Sigmoid colon (tissue), 7 donors: ENCODE measurements at places on chromosomes 5 and 9. TPM values are rescaled to one million over a fixed set of nuclear protein-coding genes. Genes with fewer than 3 reads are reported as not detected.
A peak's percentile ranks its signal among the peaks of the same experiment; 100 is the strongest.

DNA sequence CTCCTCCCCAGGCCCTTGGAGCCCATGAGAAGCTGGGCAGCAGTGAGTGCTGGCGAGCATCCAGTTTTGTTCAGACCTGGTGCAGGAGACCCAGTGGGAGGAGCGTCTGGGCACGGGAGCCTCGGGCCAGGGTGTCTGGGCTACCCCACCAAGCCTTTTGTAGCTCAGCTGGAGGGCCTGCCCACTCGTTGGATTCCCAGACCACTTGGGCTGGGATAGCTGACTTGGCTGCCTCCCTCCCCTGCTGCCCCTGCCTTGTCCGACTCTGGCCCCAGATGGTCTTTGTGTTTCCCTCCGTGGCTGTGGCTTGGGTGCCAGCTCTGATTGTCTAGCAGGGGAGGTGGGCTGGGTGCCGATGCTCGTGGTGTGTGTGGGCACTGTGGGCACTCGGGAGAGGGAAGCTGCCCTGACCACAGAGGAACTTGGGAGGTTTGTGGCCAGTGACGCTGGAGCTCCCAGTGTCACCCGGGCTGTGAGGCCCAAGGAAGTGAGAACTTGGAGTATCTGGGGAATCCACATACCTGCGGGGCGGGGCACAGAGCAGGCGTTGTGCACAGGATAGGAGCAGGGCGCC is 47.3 kb downstream of the WNK2 start:
- no peak for DNase-seq

DNA sequence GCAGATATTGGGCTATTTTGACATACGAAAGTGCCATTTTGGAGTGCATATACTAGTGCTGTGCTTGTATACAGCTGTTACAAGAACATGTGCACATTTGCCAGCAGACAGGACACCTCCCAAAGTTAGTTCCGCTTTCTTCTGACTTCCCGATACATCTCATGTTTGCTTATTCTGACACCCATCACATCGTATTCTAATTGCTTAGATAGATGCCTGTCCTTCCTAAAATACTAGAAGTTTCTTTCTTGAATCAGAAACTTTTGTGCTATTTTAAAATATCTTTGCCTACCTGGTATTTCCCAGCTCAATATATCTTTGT is 177.8 kb downstream of the TTLL11 start:
- no peak for DNase-seq

DNA sequence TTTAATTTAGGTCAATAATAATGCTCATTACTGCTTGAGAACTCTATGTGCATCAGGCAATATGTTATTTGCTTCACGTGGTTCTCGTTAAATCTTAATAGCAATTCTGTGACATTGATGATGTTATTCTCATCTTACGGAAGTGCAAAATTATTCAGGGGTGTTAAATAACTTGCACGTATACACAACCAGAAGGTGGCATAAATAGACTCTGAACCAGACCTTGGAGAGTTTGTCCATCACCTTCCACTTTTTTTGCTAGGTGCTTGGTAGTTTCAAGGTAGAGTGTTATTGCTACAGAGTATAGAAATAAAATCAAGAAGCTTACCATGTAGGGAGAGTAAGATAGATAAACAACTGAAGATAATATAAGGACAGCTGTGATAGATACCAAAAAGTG is 23.6 kb upstream of the TNFAIP8 start:
- no peak for DNase-seq

- peak; percentile 32 for DNase-seq
Observed at GRCh38 chr9:135034106-135034505, 53.4 kb upstream of the OLFM1 start.

DNA sequence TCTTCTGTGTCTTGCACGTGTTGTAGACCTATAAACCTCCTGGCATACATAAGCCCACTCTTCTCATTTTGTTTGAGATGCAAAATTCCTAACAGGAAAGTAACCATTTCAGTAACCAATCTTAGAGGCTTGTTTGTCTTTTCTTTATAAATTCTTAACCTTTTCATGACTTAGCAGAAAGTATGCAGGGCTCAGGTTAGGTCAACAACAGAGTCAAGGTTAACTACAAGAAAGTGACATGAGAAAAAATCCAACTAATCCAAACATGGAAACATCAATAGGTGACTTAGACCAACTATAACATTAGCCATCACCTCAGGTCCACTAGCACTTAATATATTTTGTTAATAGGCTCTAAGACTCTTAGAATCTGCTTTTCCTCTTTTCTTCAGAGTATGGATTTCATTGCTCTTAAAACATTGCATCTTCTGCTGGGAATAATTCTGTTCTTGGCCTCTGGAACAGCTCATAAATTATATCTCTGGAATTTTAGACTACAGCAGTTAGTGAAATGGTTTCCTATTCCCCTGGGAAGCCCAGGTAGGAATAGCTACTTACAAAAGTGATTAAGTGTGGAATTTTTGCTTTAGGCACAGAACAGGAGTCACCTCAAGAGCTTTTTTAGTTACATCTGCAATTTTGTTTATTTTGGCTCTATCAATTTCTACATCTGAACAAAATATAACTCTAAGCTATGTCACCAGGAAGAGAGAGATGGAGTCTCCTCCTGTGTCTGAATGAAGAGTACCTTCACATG is 155.3 kb upstream of the ANKRD55 start:
- DNase-seq: no peak

DNA sequence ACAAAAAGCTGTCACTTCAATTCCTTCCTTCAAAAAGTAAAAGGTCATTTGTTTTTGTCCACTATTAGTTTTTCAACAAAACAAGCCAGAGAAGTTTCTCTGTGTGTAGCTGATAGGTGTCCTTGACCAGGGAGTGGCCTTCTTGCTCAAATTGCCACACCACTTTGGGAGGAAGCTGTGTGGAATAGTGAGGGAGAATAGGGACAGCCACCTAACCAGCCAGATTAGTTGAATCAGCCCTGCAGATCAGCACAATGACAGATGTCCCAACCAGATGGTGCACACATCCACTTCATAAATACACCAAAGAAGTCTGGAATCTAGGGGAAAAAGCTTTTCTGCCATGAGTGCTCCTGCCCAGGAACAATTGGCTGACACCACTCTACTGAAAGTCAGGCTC is 37.2 kb downstream of the NREP start:
- DNase-seq: no peak

DNA sequence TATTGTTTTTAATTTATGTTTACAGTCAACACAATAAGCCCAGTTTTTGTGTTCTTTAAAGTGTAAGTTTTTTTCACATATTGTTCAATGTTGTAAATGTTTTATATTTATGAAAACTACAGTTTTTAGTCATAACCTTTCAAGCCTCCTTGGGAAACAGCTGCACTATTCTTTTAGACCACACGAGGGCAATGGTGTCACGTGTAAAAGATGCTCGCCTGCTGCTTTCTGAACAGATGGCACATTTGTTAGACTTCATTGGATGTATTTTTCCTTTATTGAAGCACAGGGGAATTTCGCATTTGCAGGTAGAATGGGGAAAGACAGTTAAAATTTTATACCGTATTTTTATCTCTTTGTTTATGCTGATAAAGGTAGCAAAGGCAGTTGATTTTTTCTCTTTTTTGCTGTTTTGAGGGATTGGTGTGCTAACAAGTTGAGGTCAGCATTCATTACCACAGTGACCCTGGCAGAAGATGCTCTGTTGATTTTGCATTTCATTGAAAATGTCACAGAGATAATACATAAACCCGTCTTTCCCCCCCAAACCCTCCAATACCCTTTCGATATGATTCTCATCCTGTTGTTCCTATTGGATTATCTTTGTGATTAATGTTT is 59.0 kb downstream of the MAT2B start:
- DNase-seq: no peak

Gene SLC22A5
- 9.9 TPM for total RNA-seq

DNA sequence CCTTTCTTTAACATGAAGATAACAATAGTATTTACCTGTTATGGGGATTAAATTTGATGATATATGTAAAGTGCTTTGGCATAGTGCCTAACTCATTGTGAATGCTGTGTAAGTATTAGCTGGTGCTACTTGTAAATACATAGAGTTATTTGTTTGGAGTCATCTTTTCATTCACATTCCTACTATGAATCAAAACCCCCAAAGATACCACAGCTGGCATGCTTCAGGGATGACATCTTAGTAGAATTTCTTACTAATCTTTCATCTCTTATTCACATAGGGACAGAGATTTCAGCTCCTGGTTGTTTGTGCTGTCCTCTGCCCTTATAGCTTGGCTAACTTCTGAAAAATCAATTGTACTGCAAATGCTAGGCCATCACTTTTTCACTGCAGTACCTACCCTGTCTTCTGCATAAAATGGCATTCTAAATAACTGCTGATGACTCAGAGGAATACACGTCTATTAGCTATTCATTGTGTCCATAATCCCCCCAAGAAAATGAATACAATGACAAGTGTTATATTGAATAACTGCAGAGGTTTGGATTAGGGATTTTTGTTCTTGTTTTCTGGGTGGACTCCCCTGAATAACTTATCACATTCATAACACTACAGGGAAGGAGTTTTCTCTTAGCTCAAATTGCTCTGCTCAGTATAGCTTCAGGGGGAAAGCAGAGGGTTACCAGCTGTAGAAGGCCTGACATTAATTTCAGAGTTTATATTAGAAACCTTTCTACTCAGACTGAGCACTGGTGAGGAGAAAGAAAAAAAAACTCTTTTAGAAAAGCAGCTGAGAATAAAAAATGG is 192.2 kb upstream of the C9orf72 start:
- no peak for DNase-seq

DNA sequence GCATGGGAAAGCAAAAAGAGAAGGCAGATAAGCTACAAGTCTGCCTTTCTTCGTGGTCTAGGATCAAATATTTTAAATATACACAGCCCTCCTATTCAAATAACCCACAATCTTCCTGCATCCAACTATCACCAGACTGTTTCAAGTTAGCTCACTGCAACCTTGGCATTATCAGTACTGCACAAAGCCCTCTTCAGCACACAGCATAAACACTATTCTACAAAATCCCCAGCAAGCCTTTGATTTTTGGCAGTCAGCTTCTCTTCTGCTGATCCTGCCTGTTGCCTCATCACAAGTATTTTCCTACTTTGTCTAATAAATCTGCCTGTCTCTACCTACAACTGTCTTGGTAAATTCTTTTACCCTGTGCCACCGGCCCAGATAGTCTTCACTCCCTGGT is 142.9 kb downstream of the COX7C start:
- no peak for DNase-seq

DNA sequence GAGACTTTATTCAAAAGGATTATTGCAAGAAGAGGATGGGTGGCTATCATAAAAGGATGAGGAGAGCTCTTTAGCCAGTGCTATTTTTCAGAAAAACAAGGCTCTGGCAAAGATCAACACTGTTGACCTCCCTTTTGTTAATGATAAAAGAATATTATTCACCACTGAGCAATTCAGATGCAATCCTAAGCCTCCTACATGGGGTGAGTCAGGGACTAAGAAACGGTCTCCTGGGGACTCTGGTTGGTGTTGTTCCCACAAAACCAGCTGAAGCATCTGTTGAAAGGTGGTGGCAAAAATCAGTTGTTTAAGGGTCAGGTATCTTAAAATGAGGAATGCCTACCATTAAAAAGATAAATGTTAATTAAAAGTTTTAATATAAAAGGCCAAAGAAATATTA is 7.7 kb upstream of the GCNT1 start:
- DNase-seq: no peak
